ENCODE measurements at places on chromosomes 3 and 15. TPM values are rescaled to one million over a fixed set of nuclear protein-coding genes. Genes with fewer than 3 reads are reported as not detected.

DNA sequence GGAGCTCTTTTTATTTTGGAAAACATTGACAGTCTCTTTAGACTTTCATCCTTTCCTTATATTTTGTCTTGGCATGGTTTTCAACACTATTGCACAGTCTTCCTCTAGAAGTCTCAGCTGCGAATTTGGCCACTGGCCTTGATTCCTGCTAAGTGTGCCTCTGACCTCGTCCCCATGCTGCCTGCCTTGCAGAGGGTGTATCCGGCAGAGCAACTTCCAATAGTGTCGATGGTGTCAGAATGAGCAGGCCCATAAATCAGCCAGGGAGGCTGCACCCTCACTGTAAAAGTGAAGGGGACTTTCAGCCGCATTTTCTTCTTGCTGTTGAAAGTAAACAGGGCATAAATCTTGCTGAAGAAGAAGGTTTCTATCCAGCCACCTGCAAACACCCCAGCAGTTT is 336.7 kb upstream of the TRIM42 start:
- no peak for DNase-seq

- DNase-seq: no peak
Measured at GRCh38 chr15:99818872-99819271, 85.6 kb upstream of the LYSMD4 start.

The C3orf22 gene
- total RNA-seq: not detected

The NMNAT3 gene
- total RNA-seq: 73.6 TPM
